Activated CD8-positive, alpha-beta memory T cell treated with anti-CD3 and anti-CD28 coated beads for 36 hours (primary cell): ENCODE measurements at places on chromosomes 12 and 14. TPM values are rescaled to one million over a fixed set of nuclear protein-coding genes. Genes with fewer than 3 reads are reported as not detected.

Gene OR6C6
- not detected for total RNA-seq

Gene GLIPR1L2
- not detected for total RNA-seq

Gene EGLN3
- 1.1 TPM for total RNA-seq

Gene ZDHHC22
- total RNA-seq = not detected

Gene ALX1
- not detected for total RNA-seq

Gene GLS2
- total RNA-seq = 2.5 TPM

Gene RNASE1
- total RNA-seq = not detected

Gene C12orf60
- total RNA-seq = 3.2 TPM

Gene MEG3
- total RNA-seq = not detected

Gene LTBR
- 0.82 TPM for total RNA-seq

Gene HSPB8
- total RNA-seq = not detected

Gene IFNG-AS1
- 0.57 TPM for total RNA-seq

Gene PRKAG1
- total RNA-seq = 69.4 TPM

Gene CCNB1IP1
- 63.7 TPM for total RNA-seq

Gene COX8C
- not detected for total RNA-seq

Gene DEPDC4
- 1.5 TPM for total RNA-seq

Gene CLEC12A
- total RNA-seq = not detected

Gene MANSC4
- total RNA-seq = not detected

Gene SLC35E3
- total RNA-seq = 6.0 TPM

Gene CNOT2
- 73.2 TPM for total RNA-seq

Gene MFAP5
- total RNA-seq = not detected

Gene AQP6
- not detected for total RNA-seq

Gene COX6A1
- total RNA-seq = 494 TPM

Gene SMIM10L1
- 10.1 TPM for total RNA-seq

Gene SLC25A47
- total RNA-seq = not detected

Gene SLC10A1
- total RNA-seq = not detected

Gene MIP
- total RNA-seq = not detected

Gene SERPINA5
- total RNA-seq = not detected

Gene PRORP
- total RNA-seq = 38.7 TPM

Gene CEBPE
- total RNA-seq = 0.19 TPM

Gene SPTB
- 0.17 TPM for total RNA-seq

Gene NGB
- not detected for total RNA-seq

Gene EXOC3L4
- not detected for total RNA-seq

Gene CLEC6A
- total RNA-seq = not detected

Gene PLEKHH1
- 1.6 TPM for total RNA-seq

Gene MMP17
- 0.21 TPM for total RNA-seq

Gene CLEC1B
- total RNA-seq = not detected

Gene PPM1A
- total RNA-seq = 52.6 TPM

Gene RNASE8
- not detected for total RNA-seq

Gene NRL
- 1.7 TPM for total RNA-seq

Gene EPYC
- not detected for total RNA-seq

Gene BDKRB2
- not detected for total RNA-seq

Gene STYK1
- total RNA-seq = 1.0 TPM

Gene RNF10
- total RNA-seq = 168 TPM
